Calu3 (cell line): ENCODE measurements at places on chromosomes 2 and 18.

DNA sequence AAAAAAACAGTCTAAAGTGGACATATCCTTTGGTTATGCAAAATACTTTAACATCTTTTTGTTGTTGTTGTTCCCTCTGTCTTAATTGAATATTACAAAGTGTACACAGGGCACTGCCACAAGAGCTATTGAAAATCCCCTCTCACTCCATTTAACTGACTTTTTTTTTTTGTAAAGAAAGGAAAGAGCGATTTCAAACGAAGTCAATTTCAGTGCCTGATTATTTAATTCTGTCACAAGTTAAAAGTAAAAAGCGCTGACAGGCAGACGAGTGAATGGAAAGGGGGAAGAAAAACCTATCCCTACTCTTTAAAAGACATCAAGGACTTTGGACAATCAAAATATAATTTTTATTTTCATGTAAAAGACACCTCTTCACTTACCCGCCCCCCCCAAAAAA, 1.9 kb downstream of the FIGN start:
- no peak for DNase-seq

- no peak for DNase-seq
These were observed 27.7 kb upstream of the ZNF638 start for GRCh38 chr2:71303849-71304248.

GRCh38 chr2:181995289-181995688, 9.6 kb downstream of the PPP1R1C start:
- no peak for DNase-seq

DNA sequence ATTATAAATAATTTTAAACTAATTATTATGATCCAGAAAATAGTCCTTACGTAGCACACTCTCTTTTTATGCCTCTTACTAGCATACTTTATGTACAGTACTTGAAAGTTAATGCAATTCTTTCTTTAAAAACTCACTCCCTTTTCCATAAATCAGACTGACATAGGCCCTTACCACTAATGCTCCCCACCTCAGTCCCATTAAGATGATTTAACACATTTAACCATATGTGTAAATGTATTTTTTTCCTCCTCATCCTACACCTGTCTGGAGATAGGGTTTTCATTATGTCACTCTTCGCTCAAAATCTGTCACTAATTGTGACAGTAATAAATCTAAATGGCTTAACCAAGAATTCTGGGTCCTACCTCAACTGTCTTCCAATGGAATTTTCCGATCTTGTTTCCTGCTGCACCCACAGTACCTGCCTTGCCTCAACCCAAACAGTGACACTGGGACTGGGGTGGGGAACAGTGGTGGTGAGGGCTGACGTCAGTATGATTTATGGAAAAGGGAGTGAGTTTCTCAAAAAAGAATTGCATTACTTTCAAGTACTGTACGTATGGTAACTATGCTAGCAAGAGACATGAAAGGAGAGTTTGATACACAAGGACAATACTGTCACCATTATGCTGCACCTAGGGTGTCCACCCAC, 25.1 kb downstream of the EFEMP1 start:
- DNase-seq, result no peak

- no peak for DNase-seq
These were observed 58.7 kb downstream of the AFTPH start for GRCh38 chr2:64582774-64583340.

DNA sequence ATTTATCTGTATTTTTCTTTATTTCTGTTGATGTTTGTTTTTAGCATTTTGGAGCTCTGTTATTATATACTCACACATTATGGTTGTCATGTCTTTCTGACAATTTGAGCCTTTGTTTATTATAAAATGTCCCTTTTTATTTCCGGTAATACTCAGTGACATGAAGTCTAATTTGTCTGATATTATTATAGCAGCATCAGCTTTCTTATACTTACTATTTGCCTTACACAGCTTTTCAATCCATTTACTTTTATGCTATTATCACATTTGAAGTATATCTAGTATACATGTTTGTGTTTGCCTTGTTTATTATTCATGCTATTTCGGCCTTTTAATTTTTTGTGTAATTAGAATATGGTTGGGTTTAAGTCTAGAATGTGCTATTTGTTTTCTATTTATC, 430.6 kb upstream of the FANCL start:
- DNase-seq, result no peak

DNA sequence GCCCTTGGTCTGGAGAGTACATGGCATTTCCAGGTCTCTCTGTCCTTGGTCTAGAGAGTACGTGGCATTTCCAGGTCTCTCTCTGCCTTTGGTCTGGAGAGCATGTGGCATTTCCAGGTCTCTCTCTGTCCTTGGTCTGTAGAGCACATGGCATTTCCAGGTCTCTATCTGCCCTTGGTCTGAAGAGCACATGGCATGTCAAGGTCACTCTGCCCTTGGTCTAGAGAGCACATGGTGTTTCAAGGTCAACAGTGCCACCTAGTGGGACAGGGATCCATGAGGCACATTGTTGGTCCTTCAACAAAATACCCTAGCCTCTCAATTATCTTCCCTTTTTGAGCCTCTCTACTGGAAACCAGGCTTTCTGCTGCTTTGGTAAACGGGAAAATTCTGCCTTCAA, 250.2 kb downstream of the OTX1 start:
- DNase-seq, result no peak

GRCh38 chr2:11539317-11540147, 5.7 kb downstream of the GREB1 start:
- no peak for DNase-seq

DNA sequence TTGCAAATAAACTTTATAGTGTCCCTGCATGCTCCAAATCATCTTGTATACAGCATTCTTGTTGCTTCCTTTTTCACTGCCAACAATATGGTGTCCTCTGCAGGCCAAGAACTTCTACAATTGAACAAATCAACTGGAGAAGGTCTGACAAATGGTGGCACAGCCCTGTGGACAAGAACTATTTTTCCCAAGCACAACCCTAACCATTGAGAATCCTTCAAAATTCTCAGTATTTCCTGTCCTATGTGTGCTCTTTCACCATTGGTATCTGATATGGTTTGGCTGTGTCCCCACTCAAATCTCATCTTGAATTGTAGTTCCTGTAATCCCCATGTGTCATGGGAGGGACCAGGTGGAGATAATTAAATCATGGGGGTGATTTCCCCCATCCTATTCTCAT, 865.1 kb upstream of the ACVR2A start:
- no peak for DNase-seq

- DNase-seq, result no peak
These were observed 49.5 kb downstream of the ANTXR1 start for GRCh38 chr2:69062307-69062962.

DNA sequence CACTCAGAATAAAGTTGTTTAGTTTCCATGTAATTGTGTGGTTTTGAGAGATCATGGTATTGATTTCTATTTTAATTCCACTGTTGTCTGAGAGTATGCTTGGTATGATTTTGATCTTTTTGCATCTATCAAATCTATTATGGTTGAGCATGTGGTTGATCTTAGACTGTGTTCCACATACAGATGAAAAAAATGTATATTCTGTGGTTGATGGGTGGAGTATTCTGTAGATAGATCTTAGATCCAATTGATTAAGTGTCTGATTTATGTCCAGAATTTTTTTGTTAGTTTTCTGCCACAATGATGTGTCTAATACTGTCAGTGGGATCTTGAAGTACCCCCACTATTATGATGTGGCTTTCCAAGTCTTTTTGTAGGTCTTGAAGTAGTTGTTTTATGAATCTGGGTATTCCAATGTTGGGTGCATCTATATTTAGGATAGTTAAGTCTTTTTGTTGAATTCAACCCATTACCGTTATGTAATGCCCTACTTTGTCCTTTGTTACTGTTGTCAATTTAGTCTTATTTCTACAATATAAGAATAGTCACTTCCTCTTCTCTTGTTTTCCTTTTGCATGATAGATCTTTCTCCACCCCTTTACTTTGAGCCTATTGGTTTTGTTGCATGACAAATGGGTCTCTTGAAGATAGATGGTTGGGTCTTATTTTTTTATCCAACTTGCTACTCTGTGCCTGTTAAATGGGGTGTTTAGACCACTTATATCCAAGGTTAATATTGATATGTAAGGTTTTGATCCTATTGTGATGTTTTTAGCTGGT, 101.8 kb downstream of the TRABD2A start:
- DNase-seq, result no peak

DNA sequence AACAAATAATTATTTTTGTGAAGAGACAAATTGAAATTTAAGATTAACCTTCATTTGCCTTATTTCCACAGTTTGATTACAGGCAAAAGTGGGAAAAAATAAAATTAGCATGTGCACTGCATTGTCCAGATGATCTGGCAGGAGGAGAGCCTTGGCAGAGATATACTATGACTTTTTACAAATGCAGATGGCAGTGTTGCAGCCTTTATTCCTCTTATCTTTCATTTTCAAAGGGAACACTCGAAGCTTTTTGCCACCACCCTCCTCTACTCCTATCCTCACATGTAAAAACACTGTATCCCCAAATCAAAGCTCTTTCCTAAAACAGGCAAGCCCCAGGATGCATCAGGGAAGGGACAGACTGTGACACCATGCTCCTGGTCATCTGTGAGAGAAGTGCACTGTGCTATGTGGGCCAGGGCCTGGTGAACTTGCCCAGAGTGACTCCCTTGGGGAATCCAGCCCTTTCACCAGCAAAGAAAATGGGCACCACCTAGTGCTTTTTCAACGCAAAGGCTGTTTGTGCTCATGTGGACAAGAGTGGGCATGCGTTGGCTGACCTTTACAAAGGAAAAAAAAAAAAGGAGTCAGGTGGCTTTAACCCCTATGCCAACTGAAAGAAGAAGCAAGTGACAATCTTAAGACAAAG, 74.7 kb upstream of the ETAA1 start:
- DNase-seq, result peak; percentile 73

DNA sequence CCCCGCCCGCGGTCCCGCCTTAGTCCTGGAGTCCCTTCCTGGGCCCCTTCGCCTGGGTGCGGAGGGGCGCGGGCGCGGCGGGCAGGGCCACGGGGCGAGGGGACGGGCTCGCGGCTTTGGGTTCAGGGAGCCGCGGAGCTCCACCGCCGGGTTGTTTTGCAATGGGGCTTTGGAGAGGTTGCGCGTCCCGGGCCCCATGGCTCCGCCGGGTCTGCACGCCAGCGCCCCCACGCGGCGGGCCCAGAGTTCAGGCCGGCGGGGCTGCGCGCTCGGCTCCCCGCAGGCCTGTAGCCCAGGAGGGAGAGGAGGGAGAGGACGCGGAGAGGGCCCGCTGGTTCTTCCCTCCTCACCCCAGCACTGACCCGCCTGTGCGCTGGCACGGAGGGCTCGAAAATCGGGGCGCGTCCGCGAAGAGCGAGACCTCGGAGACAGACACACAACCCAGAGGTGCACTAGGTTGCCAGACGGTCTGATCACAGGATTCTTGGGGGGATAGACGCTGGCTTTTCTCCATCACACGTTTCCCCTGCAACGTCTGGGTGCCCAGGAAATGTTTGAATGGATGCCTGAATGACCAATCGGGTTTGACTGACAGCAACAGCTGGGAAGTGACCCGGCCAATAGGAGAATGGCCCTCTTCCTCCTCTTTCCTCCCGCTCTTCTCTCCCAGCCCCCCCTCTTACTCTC, 4.9 kb upstream of the SIX2 start:
- no peak for DNase-seq

DNA sequence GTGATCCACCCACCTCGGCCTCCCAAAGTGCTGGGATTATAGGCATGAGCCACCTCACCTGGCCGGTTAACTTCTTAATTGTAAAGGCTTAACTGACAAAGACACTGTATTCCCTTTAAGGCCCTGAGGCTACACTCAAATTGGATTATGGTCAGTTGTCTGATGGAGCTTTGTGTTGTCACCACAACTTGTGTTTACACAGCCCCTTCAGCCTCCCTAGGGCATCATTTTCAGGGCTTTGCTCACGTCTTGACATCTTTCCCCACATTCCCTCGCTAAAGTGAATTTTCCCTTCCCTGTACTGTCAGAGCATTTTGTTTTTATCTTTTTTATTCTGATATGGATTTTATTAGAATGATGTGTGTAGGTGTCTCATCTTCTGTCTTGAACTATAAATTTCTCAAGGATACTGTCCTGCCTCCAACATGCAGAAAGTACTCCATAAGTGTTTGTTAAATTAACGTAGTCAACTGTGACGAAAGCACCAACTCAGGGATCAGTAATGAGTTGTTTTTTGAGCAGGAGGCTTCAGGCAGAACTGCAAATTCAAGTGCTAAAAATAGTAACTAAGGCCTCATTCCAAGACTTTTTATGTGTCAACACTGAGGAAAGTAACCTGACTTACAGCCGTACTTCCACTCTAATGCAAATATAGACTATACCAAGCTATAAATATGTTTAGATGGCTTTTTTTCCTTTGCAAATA, 77.1 kb upstream of the NARS1 start:
- no peak for DNase-seq

DNA sequence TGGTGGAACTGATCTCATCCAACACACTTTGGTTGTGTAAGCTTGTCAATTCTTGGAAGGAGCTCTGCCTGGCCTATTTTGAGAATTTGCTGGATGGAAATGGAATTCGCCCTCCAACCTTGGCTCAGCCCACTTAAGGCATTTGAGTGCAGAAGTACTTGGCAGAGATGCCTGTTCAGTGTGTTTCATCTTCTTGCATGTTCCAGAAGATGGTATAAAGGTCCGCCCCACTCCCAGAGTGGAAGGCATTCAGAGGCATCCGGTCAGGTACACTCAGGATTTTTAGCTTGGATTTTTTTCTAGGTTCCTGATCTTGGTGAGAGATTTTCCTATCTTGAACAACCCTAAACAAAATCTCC, 61.3 kb upstream of the TXNDC2 start:
- no peak for DNase-seq

DNA sequence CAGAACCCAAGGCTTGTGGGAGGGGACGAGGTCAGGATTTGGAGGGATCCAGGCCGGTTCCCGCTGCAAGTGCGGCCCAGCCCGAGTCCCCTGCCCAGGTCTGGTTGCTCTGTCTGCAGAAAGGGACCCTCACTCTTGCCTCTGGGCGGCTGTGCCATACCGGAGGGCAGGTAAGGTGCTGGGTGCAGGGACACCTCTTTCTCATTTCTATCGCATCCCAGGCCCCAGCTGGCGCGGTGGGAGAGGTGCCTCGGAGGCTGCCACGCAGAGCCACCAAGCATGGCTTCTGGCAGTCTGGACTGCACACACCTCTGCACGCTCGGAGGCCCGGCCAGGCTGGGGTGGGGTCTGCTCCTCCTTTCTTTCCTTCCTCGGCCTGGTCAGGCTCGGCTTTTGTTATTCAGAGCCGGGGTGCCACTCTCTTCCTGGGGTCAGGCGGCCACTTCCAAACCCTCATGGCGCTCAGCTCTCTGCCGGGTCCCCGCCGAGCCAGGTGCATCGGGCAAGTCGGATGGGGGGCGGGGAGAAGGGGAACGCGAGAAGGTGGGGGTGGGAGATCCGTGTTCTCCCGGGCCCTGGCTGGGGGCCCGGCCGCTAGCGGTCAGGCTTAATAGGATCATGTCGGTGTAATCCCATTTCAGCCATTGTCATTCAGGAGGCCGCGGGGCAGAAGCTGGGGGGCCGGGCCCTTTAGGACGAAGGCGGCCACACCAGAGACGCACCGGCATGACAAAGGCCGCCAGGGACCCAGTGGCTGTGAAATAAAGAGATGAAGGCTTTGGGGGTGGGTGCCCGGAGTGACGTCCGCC, 9.0 kb downstream of the GBX2 start:
- no peak for DNase-seq

DNA sequence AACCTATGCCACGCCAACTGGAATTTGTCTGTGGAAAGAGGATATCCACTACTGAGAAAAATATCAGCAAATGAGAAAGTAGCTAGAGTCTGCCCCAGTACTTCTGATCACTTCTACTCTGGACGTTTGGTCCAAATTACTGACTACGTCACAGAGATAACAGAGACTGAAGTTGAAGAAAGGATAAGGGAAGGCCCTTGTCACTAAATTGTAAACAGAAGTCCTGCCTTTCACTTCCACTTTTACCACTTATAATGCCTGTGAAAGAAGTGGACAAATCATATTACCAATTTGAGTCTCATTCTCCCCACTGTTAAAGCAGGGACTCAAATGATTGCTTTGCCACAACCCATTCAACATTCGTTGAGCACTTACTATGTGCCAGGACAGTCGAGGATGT, 173.9 kb upstream of the ERBB4 start:
- DNase-seq, result no peak
